Ascending aorta (tissue), 2 donors: ENCODE measurements at places on chromosomes 6 and 20. TPM values are rescaled to one million over a fixed set of nuclear protein-coding genes. Genes with fewer than 3 reads are reported as not detected.
A peak's percentile ranks its signal among the peaks of the same experiment; 100 is the strongest.

GRCh38 chr20:25020345-25020744 is 27.8 kb upstream of the APMAP start:
- DNase-seq: peak; percentile 2

DNA sequence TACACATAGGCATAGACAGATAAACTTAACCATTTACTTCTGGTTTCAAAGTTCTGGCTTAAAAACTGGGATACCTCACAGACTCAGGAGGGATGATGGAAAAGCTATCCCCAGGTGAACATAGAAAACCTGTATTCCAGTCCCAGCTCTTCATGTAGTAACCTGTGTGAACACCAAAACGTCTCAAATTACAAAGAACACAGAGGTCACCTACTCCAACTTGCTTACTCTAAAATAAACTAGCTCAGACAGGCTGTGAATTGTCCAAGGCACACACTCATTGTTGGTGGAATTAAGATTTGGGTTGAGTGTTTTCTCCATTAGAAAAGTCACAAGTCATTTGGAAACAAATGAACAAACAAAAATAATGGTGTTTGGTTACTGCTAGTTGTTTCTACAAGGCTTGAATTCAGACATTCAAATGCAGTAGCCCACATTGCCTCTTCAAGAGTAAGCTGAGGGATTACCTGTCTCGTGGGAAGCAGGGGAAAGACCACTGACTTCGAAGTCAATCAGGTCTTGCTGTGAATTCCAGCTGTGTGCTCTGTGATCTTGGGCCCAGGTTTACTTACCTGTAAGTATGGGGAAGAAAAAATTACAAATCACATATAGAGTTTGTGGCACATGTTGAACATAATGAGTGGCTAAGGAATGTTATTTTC is 48.2 kb upstream of the LRRC1 start:
- no peak for DNase-seq

- no peak for DNase-seq
Measured at GRCh38 chr6:10595731-10596664, 74.8 kb downstream of the GCNT2 start.

- DNase-seq: no peak
Measured at GRCh38 chr20:51661609-51662178, 106.5 kb downstream of the ATP9A start.

GRCh38 chr6:69796073-69796641 is 653 bp downstream of the LMBRD1 start:
- no peak for DNase-seq

DNA sequence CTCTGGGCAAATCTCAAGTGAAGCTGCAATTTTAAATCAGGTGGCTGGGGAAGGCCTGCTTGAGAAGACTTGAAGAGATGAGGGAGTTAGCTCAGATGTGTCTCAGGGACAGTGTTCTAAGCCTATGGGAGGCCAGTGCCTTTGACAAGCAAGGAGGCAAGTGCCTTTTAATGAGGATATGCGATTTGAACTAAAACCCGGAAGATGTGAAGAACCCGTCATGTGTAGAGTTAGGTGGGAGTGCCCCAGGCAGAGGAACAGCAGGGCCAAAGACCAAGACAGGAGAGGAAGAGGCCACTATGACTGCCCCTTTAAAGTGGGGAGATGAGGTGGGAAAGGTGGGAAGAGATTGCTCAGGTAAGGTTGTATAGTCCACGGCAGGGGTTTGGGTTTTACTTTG is 71.9 kb downstream of the SLX4IP start:
- DNase-seq: no peak

- peak; percentile 25 for DNase-seq
Measured at GRCh38 chr6:170099387-170099786, 191.5 kb downstream of the DLL1 start.

Gene GRM1
- not detected for total RNA-seq

Gene TCF19
- total RNA-seq: 10.3 TPM

Gene MTFR2
- not detected for total RNA-seq

DNA sequence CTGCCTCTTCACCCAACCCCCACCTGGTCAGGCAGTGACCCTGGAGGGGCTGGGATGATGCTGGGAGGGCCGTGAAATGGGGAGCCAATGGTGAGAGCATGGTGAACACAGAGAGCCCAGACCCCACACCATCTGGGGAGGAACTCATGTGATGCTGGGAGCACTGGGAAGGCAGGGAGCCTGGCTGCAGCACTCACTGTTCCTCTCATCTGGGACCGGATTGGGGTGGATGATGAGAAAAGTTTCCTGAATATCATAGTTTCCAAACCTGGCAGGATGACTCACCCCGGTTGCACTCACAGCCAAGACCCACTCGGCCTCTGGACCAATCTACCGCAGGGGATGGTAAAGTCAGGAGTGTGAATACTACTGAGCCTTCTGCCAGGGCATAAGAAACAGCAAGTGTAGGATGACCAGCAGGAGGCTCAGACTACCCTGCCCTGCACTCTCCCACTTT is 21.8 kb downstream of the ULBP1 start:
- DNase-seq: no peak

Gene RNF39
- total RNA-seq: not detected
